Hindlimb muscle (tissue), 1 donor: ENCODE measurements at places on chromosomes 2 and 18. TPM values are rescaled to one million over a fixed set of nuclear protein-coding genes. Genes with fewer than 3 reads are reported as not detected.

GRCh38 chr2:46161315-46161714 is 135.9 kb upstream of the EPAS1 start:
- no peak for DNase-seq

CCDC141 gene
- 81.5 TPM for polyA plus RNA-seq

- peak; percentile 24 for DNase-seq
Observed at GRCh38 chr18:78720456-78721237, 259.0 kb upstream of the SALL3 start.

DNA sequence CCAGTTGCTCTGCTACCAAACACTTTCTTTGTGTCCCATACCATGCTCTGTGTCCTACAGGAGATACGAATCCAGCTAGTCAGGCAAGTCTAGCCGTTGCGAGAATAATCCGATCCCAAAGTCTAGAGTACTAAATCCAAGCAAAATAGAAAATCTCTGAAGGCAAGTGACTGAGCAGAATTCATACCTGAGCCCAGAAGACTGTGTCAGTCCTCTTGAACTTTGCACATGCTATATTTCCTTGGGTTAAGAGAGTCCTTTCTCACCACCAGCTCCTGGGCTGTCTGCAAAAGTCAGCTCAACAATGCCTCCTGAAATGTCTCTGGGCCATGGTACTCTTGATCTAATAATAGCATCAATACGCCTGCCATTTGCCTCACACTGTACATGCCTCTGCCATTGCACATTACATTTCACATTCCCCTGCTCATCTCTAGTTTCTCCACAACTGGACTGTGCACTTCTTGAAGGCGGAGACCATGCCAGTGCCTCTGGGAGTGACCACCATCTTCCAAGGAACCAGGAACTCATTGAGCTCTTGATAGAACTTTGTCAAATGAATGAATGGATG is 265.8 kb upstream of the ID2 start:
- DNase-seq, result no peak

GRCh38 chr2:124339709-124340108 is 314.6 kb downstream of the CNTNAP5 start:
- no peak for DNase-seq

GRCh38 chr2:44004735-44005602 is 9.2 kb upstream of the LRPPRC start:
- DNase-seq, result no peak

SP9 gene
- 0.23 TPM for polyA plus RNA-seq

ZC3H15 gene
- 63.6 TPM for polyA plus RNA-seq

DNA sequence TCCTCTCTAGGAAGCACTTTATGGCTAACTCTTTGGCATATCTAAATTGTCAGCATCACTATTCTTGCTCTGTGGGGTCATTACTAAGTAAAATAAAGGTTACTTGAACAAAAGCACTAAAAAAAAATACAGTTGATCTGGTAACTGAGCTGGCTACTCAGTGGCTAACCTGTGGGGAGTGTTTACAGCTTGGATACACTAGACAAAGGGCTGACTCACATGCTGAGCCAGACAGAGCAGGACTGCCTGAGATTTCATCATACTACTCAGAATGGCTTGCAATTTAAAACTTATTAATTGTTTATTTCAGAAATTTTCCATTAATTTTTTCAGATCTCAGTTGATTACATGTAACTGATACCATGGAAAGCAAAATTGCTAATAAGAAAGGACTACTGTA is 1690.4 kb upstream of the SLC39A10 start:
- no peak for DNase-seq

GRCh38 chr2:235619544-235619943 is 125.7 kb downstream of the AGAP1 start:
- DNase-seq, result no peak

DNA sequence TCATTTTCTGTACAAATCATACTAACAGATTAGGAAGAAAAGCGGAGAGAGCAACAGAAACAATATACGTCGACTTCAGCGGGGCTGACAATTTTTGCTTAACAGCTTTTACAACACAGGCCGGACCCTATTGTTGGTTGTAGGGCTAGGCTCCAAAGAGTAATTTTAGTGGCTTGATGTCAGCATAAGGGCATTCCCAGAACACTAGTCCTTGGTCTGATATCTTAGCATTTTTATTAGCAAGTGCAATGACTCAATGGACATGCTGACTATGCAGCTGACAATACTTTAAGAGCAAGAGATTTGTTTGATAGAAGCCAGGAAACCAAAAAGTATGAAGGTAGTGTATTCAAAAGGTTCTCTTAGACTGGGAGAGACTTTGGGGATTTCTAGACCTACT is 209.9 kb downstream of the LNPK start:
- no peak for DNase-seq

GRCh38 chr2:44948565-44949328 is 7.2 kb downstream of the SIX3 start:
- no peak for DNase-seq

DNA sequence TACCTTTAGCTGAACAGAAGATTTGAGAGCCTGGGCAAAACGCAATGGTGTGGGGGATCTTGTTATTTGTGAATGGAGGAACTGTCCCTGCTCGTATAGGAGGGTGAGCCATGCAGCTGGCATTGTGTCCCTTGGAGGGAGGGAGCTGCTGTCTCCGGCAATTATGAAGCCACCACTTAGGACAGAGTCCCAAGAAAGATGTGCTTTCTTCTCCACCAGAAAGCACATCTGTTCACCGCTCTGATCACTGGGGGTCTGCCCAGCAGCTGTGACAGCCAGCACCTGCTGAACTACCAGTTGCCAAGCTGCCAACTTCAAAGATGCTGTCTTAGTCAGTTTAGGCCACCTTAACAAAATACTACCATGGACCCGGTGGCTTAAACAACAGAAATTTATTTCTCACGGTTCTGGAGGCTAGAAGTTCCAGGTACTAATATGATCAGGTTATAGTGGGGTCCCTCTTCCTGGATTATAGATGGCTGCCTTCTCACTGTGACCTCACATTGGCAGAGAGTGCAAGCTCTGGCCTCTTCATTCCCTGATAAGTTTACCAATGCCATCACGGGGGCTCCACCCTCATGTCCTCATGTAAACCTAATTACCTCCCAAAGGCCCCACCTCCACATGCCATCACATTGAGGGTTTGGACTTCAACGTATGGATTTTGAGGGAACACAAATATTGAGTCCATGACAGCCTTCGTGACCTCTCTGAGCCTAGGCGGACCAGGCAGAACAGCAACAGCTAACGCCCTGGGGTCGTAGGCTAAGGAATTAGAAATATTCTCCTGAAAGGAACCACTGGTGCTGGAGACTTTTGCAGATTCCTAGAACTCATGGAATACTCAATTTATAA is 148.3 kb downstream of the RHBDD1 start:
- no peak for DNase-seq

DNA sequence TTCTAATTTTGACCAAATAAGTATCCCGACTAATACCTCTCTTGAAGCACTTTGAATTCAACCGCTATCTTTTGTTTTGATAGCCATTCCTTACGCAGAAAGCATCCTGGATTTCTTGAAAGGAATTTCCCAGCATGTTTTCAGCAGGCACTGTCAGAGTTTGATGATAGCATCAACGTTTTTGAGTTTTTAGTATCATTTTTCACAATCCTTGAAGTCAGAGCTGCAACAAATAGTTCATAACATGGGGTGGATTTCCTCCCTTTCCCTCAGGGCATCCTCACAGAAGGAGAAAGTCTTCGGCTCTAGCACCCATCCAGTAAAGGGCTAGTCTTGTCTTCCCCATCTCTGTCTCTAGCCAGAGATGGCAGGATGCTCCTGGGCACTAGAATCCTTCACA is 46.2 kb downstream of the ANKRD44 start:
- no peak for DNase-seq

CBLN2 gene
- polyA plus RNA-seq, result 2.5 TPM

DNA sequence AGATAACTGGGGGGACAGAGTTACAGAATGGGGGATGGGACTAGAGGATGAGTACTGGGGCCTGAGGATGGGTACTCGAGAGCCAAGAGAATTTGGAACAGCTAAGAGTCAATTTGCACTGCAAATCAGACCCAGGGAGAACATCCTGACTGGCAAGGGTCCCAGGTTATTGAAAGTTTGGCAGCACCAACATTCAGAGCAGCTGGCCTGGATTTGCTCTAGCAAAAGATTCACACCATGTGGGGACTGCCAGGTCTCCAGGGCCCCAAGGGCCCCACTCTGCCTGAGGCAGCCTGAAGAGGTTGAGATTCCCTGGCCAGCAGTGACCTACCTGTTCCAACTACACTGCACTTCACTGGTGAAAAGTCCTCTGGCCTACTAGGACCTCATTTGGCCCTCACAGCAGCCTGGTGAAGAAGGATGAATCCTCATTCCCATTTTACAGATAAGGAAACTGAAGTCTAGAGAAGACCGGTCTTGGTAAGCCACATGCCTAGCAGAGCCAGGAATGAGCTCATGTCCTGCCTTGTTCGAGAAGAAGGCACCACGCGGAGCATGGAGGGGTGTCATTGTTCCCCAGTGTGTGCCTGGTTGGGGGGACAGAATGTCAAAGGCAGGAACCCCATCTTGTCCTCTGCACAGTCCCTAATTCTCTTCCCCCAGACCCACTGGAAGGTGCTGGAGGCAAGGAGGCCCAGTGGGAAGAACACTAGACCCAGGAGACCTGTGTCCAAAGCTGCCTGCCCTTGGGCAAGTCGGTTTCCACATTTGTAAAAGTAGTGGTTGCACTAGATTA is 258.6 kb downstream of the TNS1 start:
- DNase-seq, result peak; percentile 59

DNA sequence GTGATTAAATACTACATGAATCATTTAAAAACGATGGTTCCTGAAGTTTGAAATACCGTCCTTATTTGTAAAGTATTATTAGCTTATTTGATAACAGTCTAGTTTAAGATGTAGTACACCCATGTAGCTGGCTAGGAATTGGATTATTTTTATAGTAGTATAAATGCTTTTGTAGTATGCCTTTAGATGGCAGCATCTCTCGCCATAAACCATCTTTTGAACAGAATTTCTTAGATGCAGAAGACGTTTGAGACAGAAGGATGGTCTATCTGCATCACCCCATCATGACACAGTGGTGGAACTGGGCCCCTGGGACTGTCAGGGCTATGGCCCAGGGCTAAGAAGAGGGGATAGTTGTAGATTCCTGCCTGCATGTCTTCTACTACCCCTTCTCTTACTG is 152.7 kb downstream of the WDSUB1 start:
- DNase-seq, result no peak

OTOF gene
- 15.7 TPM for polyA plus RNA-seq

DNA sequence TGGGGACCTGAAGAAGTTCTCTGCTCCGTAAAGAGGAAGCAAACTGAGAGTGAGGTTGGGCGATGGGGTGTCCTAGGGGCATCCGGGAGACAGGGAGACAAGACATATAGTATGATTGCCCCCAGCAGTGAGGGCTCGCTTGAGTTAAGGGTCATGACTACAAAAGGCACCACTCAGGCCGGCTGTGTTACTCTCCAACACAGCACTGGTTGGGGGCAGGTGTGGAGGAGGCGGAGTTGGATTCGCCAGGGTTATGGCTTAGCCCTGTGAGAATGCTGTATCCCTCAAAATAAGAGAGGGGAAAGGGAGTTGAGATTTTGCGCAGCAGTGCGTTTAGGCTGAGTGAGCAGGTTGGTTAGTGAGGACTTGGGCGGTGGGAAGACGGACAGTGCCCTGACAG is 12.0 kb downstream of the DYSF start:
- DNase-seq, result no peak

DNA sequence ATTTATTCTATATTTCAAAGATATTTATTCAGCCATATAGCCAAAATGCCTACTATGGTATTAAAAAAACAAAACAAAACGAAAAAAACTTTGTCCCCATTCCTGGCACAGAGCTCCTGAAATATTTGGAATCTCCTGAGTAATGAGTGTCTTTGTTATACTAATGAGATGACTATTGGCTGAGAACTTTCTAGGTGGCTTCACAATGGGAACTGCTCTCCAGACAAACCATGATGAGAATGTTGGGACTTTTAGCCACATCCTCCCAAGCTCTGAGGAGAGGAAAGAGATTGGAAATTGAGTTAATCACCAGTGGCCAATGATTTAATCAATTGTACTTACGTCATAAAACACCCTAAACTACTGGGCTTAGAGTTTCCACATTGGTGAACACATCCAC is 631.8 kb upstream of the SETBP1 start:
- DNase-seq, result no peak

LRRTM4 gene
- 0.89 TPM for polyA plus RNA-seq

MAPK4 gene
- polyA plus RNA-seq, result 9.7 TPM

- DNase-seq, result no peak
Observed at GRCh38 chr2:176174382-176174823, 14.1 kb upstream of the HOXD1 start.

DNA sequence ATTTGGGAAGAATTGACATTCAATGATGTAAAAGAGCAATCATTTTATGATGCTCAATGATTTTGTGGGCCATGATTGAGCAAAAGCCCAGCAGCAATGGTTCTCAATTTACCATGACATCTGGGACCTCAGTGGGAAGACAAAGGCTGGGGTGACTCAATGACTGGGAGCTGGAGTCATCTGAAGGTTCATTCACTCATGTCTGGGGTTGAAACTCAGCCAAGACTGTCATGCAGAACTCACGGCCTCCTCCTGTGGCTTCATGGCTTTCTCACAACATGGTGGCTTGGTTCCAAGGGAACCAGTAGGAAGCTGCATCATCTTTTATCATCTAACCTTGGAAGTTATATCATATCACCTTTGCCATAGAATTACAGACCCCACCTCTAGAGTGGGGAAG is 45.1 kb upstream of the CD226 start:
- no peak for DNase-seq

CYBRD1 gene
- 73.0 TPM for polyA plus RNA-seq

- no peak for DNase-seq
Observed at GRCh38 chr2:197500503-197501131, 438 bp downstream of the HSPE1 start.

IL1RL1 gene
- 0.41 TPM for polyA plus RNA-seq

- no peak for DNase-seq
Observed at GRCh38 chr2:181683518-181684453, 3.5 kb upstream of the NEUROD1 start.

- no peak for DNase-seq
Observed at GRCh38 chr18:6784046-6784445, 54.5 kb downstream of the ARHGAP28 start.

HTRA2 gene
- polyA plus RNA-seq, result 32.9 TPM
